ENCODE measurements at places on chromosomes 4 and X. TPM values are rescaled to one million over a fixed set of nuclear protein-coding genes. Genes with fewer than 3 reads are reported as not detected.
A peak's percentile ranks its signal among the peaks of the same experiment; 100 is the strongest.

DNA sequence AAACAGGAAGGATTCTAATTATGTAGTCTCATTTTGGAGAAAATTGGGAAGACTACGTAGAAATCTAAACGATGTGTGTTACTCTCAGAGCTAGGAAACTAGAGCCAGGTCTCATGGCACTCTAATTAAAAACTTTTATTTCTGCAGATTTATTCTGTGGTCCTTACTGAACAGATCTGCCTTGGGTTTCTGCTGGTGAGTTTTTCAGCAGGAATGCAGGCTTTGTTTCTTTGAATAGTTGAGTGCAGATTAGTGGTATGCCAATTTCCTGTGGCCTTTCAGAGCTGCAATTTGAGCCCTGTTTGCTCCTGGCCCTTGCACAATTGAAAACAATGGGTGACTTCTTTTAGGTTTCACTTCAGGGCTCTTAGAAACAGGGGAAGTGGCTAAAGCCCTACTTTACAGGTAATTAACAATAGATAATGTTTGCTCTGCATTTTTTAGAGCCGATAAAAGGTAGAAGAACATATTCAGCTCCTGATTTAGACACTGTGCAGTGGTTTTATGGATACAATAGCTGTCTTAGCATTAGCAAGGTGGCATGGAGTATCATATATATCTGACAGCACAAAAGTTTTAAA is 21.8 kb downstream of the SPRY1 start:
- H3K27me3 ChIP-seq = no peaks in the 10 kb centered on the region
- peak; percentile 43 for DNase-seq
- H3K36me3 ChIP-seq = no peaks in the 10 kb centered on the region
- H3K27ac ChIP-seq = peak overlapping the region; percentile 50
- peaks cover 35% of the 10 kb centered on the region for H3K4me1 ChIP-seq
- H3K4me3 ChIP-seq = no peak overlapping the region

DNA sequence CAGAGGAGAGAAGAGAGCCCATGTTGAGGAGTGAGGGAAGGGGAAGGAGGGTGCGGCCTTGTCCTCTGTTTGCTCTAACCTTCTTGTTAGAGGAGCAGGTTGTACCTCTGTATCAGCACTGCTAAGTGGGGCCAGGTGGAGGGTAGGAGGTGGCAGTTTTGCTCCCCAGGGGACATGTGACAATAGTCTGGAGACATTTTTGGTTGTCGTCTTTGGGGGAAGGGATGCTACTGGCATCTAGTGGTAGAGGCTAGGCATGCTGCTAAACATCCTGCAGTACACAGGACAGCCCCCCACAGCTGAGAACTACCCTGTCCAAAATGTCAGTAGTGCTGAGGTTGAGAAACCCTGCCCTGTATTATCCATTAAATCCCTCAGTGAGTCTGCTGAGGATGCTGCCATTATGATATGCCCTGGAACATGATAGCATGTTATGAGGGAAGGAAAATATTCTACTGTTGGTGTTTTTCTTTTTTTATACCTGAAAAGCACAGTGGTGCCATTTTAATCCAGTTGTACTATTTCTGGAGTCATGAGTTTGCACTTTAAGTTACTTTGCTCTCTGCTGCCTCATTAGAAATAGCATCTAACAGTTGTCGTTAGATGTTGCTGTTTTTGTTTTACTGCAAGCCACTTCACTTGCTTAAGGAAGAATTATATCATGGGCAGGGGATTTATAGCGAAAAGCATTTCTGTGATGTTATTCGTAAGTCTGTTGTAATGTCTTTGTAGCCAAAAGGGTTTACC is 90.6 kb downstream of the LRP2BP start:
- no peak overlapping the region for H3K27ac ChIP-seq
- DNase-seq = peak; percentile 52
- no peak overlapping the region for H3K4me3 ChIP-seq
- no peaks in the 10 kb centered on the region for H3K4me1 ChIP-seq
- H3K27me3 ChIP-seq = no peaks in the 10 kb centered on the region

GRCh38 chr4:181200076-181200475 is 1043.1 kb upstream of the TENM3 start:
- no peak overlapping the region for H3K27ac ChIP-seq
- H3K4me3 ChIP-seq = no peak overlapping the region
- no peaks in the 10 kb centered on the region for H3K4me1 ChIP-seq
- H3K27me3 ChIP-seq = no peaks in the 10 kb centered on the region
- DNase-seq = no peak

DNA sequence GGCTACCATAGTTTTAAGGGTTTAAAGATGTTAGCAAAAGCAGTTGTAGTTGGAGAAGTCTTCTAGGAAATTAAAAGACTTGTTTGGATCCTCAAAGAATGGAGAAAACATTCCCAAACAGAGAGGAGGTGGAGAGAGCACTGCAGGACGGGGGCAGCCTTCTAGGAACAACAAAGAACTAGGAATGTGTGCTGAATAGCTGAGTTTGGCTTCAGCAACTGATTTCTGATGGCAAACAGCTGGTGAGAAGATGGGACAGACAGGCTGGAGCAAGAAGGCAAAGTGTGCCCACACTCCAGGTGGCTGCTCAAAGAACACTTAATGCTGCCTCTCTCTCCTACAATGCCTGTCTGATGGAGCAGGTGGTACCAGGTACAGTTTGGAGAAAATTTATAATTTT is 1331.1 kb downstream of the ADGRL3 start:
- no peaks in the 10 kb centered on the region for H3K4me1 ChIP-seq
- no peaks in the 10 kb centered on the region for H3K36me3 ChIP-seq
- H3K27ac ChIP-seq = no peak overlapping the region
- DNase-seq = no peak
- no peak overlapping the region for H3K4me3 ChIP-seq

DNA sequence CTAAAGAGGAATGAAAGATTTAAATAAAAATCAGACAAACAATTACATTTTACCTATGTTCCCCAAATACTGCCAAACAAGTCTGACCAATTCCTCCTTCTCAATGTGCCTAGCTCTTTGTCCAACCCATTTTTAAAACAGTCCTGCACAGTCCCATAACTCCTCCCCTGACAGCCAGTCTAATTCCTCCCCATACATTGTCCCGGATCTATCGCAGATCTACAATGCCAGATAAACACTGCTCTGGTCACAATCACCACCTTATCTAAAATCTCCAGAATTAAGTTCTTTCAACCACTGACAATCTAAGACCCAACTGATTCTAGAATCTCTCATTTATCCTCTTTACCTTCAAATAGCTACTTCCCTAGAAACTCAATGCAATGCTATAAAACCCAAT is 176.0 kb downstream of the APBB2 start:
- H3K27me3 ChIP-seq = no peaks in the 10 kb centered on the region
- H3K36me3 ChIP-seq = no peaks in the 10 kb centered on the region
- H3K4me1 ChIP-seq = no peaks in the 10 kb centered on the region
- no peak for DNase-seq

DNA sequence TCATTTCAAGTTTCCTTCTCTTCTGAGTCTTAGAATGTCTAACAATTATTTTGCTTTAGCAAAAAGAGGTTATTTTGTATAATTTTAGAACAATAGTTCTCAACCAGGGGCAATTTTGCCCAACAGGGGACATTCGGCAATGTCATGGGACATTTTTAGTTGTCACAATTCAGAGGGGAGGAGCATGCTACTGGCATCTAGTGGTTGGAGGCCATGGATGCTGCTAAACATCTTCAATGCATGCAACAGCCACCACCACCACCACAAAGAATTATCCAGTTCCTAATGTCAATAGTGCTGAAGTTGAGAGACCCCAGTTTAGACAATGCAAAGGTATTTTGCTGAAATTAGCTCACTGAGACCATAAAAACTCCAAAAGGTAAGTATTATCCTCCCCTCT is 122.5 kb downstream of the ARHGAP6 start:
- DNase-seq = no peak
- no peak overlapping the region for H3K4me3 ChIP-seq
- no peak overlapping the region for H3K27ac ChIP-seq
- peaks cover 8% of the 10 kb centered on the region for H3K27me3 ChIP-seq
- H3K36me3 ChIP-seq = no peaks in the 10 kb centered on the region
- no peaks in the 10 kb centered on the region for H3K4me1 ChIP-seq

DNA sequence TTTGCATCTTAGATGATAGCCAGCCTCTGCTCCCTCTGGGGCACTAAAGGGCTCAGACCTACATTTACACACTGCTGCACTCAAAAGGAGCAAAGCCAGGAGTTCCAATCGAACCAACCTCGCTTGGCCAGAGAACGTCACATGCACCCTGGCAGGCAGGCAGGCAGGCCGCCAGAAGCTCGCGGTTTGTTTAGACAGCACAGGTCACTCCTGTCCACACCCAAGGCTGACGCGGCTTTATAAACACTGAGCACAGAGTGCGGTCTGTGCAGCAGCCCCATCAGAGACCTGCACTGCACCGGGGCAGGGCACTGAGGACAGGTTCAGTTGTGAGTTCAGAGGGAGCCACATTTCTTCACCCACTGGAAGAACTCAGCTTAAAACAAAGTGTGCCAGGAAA is 143.9 kb downstream of the BCOR start:
- peak overlapping the region; percentile 24 for H3K27ac ChIP-seq
- H3K4me3 ChIP-seq = no peak overlapping the region
- H3K36me3 ChIP-seq = no peaks in the 10 kb centered on the region
- DNase-seq = peak; percentile 90

DNA sequence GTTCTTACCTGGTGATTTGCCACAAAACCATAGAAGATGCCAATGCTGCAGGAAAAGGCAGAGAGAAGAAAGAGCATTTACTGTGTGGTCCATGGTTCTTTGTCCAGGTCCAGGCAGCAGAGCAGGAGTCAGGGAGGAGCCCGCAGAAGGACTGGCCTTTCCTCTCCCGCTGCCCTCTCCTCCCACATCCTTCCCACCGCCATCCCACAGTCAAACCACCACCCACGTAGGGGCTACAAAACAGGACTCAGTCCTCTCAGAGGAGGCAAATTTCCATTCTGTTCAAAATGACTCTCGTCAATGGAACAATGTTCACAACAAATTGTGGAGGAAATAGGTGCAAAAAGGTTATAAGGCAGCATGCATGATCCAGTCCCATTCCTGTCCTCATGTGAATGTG is 58.6 kb downstream of the PROM1 start:
- no peaks in the 10 kb centered on the region for H3K36me3 ChIP-seq
- no peaks in the 10 kb centered on the region for H3K27me3 ChIP-seq
- peaks cover 17% of the 10 kb centered on the region for H3K4me1 ChIP-seq

DNA sequence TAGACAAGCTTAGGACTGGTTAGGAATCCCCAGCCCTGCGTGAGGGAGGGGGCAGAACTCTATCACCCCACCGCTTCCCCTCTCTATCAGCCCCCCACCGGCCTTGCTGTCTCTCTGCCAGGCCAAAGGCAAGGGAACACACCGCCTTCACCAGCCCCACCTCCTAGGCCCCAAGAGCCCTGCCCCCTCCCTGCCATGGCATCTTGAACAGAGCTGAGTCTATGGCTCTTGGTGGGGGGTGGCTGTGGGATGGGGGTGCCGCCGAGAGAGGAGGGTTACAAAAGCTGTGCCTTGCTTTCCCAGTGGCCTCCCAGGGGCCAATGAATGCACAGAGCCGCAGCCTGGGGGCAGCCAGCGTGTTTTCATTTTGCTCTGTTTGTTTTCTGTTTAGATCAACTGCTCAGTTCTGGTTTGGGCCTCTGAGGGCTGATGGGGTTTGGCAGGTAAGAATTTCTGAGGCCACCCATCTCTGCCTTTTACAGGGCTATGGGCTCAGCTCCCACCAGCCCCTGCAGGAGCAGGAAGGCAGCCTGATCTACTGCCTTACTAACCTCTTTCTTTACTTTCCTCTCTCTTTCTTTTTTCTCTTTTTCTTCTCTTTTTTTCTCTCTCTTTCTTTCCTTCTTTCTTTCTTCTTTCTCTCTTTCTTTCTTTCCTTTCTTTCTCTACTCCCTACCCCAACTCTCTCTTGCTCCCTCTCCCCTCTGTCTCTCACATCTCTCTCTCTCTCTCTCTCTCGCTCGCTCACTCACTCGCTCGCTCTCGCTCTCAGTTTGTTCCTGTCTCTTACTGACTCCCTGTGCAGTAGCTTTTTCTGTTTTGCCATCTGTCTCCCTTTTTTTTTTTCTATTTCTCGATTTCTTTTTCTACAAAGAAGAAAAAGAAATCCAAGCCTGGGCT is 128.3 kb downstream of the PJA1 start:
- no peak overlapping the region for H3K27ac ChIP-seq
- no peak overlapping the region for H3K4me3 ChIP-seq
- no peak for DNase-seq
- no peaks in the 10 kb centered on the region for H3K4me1 ChIP-seq
- H3K27me3 ChIP-seq = no peaks in the 10 kb centered on the region

DNA sequence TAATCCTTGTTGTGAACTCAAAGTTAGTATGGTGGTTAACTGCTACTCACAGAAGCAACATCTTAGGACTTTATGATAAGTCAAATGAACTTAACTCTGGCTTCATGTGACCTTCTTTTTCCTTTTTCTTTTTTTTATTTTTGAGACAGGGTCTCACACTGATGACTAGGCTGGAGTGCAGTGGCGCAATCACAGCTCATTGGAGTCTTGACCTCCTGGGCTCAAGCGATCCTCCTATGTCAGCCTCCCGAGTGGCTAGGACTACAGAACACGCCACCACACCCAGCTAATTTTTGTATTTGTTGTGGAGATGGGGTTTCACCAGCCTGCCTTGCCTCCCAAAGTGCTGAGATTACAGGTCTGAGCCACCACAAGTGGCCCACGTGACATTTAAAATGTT is 22.4 kb downstream of the SEC31A start:
- peaks cover 5% of the 10 kb centered on the region for H3K4me1 ChIP-seq
- no peak overlapping the region for H3K27ac ChIP-seq
- peaks cover 100% of the 10 kb centered on the region for H3K36me3 ChIP-seq
- no peak for DNase-seq

GRCh38 chrX:146456058-146456457 is 353.5 kb upstream of the CXorf51B start:
- no peak for DNase-seq
- no peak overlapping the region for H3K27ac ChIP-seq
- no peak overlapping the region for H3K4me3 ChIP-seq
- H3K27me3 ChIP-seq = no peaks in the 10 kb centered on the region

- peaks cover 35% of the 10 kb centered on the region for H3K4me1 ChIP-seq
- H3K4me3 ChIP-seq = no peak overlapping the region
- no peaks in the 10 kb centered on the region for H3K36me3 ChIP-seq
- peak overlapping the region; percentile 79 for H3K27ac ChIP-seq
- DNase-seq = no peak
- H3K27me3 ChIP-seq = no peaks in the 10 kb centered on the region
Measured at GRCh38 chr4:128658214-128658631, 151.3 kb upstream of the JADE1 start.

GRCh38 chr4:13498469-13498868 is 14.3 kb upstream of the RAB28 start:
- DNase-seq = no peak
- peaks cover 3% of the 10 kb centered on the region for H3K27me3 ChIP-seq
- no peak overlapping the region for H3K4me3 ChIP-seq
- no peaks in the 10 kb centered on the region for H3K36me3 ChIP-seq

- H3K27me3 ChIP-seq = peaks cover 11% of the 10 kb centered on the region
- H3K4me1 ChIP-seq = no peaks in the 10 kb centered on the region
- no peak overlapping the region for H3K4me3 ChIP-seq
- H3K27ac ChIP-seq = peak overlapping the region; percentile 9
- DNase-seq = no peak
Measured at GRCh38 chrX:110414679-110415439, 56.2 kb downstream of the RTL9 start.

GRCh38 chrX:10582215-10582733 is 38.1 kb downstream of the MID1 start:
- no peaks in the 10 kb centered on the region for H3K27me3 ChIP-seq
- peaks cover 6% of the 10 kb centered on the region for H3K4me1 ChIP-seq

GRCh38 chrX:50152456-50152855 is 48.4 kb downstream of the AKAP4 start:
- DNase-seq = no peak
- no peaks in the 10 kb centered on the region for H3K4me1 ChIP-seq
- no peak overlapping the region for H3K4me3 ChIP-seq

Gene ASMT
- total RNA-seq = not detected

Gene PF4V1
- total RNA-seq = not detected

Gene ETNPPL
- not detected for total RNA-seq

Gene SEPSECS
- 0.29 TPM for total RNA-seq

Gene DMRTC1B
- total RNA-seq = not detected
